Tibial artery (tissue), 4 donors: ENCODE measurements at places on chromosomes 6 and 20.

- DNase-seq = no peak
Measured at GRCh38 chr6:21181866-21182265, 411.7 kb upstream of the SOX4 start.

- DNase-seq = no peak
Measured at GRCh38 chr6:31129130-31129529, 8.9 kb upstream of the CDSN start.

DNA sequence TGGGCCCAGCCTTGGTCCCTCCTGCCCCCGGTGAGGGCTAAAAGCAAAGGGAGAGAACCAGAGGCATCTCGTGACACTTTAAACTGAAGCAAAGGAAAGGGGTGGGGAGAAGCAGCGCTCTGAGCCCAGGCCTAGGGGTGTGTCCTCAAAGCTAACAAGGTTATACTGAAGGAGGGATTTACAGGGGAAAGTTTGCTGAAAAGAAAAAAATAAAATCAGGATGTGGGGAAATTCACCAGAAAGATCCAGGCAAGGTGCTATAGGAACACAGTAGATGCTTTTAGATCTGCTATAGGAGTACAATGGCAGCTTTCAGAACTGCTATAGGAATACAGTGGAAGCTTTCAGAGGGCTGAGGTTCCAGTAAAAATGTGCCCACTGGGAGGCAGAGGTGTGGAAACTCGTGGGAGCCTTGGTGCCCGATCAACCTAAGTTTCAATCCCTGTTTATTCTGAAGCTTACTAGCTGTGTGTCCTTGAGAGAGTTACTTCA lies at the start of gene COL9A1:
TSS of gene COL9A1 (minus strand) at position 51 of the 492 bp plus-strand sequence. CDS start 160 bp downstream, outside the sequence.
- no peak for DNase-seq

- no peak for DNase-seq
Measured at GRCh38 chr6:47187893-47188587, 121.7 kb downstream of the TNFRSF21 start.

DNA sequence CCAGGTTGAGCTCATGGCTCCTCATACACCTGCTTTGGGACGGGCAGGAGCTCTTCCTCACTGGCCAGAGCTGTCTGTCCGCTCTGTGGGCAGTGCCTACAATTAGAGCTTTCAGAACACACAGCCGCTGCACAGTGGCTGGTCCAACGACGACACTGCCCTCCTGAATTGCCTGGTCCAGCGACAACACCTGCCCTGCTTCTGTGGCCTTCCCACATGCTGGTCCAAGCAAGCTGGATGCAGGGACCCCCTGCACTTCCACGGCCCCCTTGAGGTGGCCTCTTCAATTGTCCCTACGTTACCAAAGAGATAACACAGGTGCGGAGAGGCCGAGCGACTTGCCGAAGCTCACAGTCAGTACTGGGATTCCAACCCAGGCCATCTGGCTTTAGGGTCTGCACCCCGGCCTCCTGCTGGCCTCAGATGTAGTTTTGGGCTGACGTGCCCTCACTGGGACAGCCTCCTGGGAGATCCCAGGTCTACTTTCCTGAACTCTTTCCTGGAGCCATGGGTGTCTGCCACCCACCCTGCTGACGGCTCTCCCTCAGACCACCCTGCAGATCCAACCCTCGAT lies 1.4 kb upstream of the CHRNA4 start:
- DNase-seq = no peak

GRCh38 chr6:137272403-137272802 lies 53.2 kb upstream of the IFNGR1 start:
- no peak for DNase-seq

DNA sequence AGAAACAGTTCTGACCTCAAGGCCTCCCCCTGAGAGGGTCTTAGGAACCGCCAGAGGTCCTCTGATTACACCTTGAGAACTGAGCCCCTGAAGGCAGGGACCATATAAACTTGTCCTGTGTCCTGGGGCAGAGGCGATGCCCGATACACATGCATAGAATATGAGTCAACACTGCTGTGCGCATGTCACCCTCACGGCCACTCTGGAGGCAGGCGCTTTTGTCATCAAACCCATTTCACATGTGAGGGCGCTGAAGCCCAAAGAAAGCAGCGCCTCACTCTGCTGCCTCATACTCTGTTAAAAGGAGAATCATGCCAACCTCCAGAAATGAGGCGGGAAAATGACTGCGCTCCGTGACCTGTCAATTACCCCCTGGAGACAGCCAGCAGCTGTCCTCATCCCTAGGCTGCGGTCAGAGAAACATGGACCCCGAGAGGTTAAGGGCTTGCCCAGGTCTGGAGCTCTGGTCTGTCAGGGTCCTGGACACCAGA lies 158.3 kb downstream of the GRM4 start:
- DNase-seq = peak; percentile 9

- DNase-seq = no peak
Measured at GRCh38 chr6:46333481-46333880, 157.8 kb downstream of the RCAN2 start.

DNA sequence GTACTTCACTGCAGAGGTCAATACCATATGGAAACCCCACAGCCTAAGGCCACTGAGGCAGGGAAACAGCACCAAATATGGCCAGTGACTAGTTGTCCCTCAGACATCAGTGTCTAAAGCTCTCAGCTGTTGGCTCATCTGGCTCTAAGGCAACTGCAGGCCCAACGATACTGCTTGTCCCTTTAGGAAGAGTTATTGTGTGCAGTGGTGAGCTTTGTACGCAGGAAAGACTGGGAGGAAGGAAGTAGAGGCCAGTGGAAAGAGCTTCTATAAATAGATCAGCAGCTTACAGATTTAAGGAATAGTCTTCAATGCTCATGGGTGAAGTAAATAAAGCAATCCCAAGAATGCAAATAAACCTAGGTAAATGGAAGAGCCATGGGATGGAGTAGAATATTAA lies 29.3 kb downstream of the DNAAF9 start:
- no peak for DNase-seq

DNA sequence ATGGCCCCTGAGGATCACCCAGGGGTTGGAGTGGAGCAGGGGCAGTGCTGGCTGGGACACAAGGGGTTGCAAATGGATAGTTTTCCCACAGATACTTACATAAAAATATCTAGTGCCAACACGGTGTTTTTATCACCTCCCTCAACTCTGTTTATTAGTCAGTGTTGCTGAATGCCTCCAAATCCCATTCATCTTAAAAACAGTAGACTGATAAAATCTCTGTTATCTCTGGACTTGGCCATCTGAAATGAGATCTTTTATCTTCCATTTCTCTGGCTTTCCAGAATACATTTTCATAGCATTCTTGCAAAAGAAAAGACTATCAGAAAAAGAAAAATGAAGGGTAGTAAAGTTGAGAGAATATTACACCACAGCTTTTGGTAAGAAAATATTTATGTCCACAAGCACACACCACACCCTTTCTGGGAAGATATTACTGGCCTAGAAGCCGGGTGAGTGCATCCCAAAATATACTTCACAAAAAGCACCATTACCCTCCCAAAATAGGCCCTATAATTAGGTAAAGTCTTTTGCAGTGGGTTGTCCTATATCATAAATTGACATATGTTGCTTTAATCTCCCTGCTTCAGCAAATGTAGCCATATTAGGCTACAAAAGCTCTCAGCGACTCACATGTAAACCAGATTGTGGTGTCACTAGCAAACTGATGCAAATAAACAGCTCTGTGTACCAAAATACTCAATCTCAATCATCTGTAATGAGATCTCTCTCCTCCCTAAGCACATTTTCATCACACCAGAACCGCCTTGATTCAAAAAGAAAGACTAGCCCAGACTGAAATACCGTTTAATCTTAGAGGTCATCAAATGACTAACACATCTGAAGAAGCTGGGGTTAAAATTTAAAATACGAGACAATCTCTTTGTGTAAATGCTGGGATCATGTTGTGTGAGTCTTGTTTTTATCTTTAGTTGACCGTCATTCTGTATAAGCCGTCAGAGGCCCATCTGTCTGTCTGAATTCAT lies 96.7 kb downstream of the FYN start:
- no peak for DNase-seq

- DNase-seq = peak; percentile 64
Measured at GRCh38 chr20:45341579-45341938, 6.7 kb downstream of the SDC4 start.

DNA sequence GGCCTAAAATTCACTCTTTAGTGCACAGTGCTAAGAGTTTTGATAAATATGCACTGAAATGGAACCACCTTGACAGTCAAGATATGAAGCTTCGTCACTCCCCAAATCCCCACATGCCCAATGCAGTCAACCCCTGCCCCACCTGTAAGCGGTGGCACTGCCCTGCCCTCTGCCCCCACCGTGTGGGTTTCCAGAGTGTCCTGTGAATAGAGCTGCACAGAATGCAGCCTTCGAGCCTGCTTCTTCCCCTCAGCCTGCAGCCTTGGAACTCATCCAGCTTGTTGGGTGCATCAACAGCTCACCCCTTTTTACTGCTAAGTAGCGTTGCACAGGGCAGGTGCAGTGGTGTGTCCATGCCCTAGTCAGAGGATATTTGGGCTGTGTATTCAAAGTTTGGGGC lies 216.3 kb downstream of the SYNDIG1 start:
- peak; percentile 29 for DNase-seq

- no peak for DNase-seq
Measured at GRCh38 chr6:75800708-75801505, 51.9 kb downstream of the MYO6 start.

DNA sequence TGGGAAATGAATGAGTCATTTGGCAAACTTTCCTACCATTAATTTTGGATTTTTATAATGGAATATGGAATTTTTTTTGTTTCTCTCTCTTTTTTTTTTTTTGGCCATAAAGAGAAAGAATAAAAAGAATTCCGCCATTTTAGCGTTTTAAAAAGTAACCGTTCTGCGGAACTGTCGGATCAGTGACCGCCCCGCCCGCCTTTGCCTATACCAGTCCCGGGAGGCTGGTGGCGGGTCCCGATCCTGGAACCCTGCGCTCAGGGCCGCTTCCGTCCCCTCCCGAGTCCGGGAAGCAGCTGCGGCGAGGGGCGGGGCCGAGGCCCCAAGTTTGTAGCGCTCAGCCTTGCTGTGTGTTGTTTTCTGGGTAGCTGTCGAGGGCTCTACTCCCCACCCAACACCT lies 609 bp downstream of the L3MBTL1 start:
- no peak for DNase-seq

DNA sequence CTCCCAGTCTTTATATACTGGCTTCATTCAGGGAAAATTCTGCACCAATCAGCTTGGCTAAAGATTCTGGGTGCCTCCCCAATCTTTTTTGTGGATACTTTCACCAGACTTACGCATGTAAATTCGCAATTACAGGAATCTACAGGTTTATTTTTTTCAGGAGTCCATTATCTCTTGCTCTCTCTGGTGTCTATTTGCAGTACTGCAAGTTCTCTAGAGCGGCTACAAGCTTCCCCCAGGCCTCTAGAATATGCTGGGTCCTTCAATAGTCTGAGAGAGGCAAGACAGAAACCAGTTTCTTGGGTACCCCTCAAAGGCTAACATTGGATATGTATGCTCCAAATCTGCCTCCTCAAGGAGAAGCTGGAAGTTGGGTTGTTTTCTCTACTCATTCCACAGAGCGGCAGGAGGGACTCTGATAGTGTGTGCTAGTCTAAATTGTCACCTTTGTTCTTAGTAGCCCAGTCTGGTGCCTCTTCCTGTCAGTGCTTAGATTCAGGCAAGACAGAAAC lies 58.5 kb downstream of the SUN5 start:
- DNase-seq = no peak

DNA sequence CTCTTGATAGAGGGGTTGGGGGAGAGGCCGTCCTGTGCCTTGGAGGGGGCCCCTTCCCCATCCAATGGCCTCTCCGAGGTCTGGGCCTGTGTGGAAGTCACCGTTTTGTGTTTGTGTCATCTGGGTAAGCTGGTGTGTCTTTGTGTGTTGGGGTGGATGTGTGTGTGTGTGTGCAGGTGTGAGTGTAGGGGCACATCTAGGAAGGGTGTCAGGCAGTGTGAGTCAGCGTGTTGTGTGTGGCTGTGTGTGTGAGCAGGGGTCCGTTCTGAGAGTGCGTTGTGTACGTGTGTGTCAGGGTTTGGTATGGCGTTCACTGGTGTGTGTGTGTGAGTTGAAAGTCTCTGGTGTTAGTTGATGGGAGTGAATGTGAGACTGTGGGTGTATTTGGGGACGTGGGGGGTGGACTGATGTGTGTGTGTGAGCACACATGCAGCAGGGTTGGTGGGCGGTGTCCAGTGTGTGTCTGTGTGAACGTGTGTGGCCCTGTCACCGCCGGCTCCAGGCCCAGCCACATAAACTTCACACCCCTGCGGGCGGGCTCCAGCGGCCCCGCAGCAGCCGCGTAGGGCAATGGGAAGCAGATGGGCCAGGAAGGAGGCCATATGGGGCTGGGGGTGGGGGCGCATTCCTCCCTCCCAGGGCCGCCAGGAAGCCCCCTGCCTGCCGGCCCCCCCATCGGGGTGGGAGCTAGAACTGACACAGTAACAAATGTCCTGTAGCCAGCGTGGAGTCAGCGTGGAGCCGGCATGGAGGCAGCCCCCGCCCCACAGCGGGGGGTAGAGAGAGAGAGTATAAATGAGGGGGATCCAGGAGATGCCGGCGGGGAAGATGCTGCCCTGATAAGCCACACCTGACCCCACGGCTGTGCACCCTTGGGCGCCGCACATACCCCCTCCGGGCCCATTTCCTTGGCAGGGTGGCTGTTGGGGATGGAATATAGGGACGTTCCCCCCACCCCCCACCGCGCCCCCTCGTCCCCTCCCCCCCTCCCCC lies 32.1 kb downstream of the SNAI1 start:
- DNase-seq = no peak

GRCh38 chr20:7240490-7240889 lies 473.0 kb downstream of the BMP2 start:
- no peak for DNase-seq

- no peak for DNase-seq
Measured at GRCh38 chr6:162151021-162151665, 576.4 kb downstream of the PRKN start.

DNA sequence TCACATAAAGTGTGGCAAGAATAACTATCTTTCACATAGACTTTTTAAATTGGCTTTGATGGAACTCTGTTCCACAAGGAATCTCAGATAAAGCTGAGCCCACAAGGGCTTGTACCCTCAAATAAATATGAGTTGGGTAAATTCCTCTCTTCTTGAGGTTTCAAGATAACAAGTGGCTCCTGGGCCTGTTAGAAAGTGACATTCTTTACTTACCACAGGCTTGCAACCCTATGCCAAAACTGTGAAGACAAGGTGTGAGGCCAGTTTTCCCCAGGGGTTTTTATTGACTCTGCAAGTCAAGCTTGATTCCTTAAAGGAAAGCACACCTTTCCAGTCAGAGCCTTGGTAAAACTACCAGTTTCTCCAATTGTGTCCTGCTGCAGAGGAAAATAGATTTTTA lies 664.8 kb upstream of the GJE1 start:
- DNase-seq = no peak

- no peak for DNase-seq
Measured at GRCh38 chr6:28729501-28730402, 194.0 kb downstream of the TRIM27 start.

GRCh38 chr6:49556429-49556837 lies 6.0 kb downstream of the C6orf141 start:
- DNase-seq = no peak

- no peak for DNase-seq
Measured at GRCh38 chr6:1580109-1580508, 29.6 kb upstream of the FOXC1 start.
